ENCODE measurements at places on chromosomes 1 and 21.

- no peak for DNase-seq
Observed at GRCh38 chr1:86994061-86994460, 79.6 kb downstream of the HS2ST1 start.

DNA sequence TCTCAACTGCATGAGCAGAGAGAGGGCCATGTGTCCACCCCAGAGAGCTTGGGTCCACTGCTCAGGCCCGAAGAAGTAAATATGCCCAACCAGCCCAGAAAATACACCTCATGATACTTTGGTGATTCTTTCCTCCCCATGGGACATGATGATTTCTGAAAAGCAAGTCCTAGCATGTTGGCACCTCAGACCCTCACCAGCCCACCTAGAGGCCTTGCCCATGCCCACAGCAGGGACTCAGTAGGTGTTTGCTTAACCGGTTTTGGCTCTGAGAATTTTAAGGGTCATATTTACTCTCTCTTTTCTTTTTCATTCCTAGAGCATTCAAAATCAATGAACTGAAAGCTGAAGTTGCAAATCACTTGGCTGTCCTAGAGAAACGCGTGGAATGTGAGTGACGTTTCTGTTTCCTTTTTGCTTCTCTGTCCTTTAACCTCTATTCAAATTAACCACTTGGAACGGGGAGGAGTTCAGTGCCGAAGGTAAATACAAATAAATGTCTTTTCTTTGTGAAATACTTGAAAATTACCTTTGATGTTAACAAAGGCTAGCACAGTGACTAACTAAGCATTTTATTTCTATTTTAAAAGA is 79.7 kb downstream of the PDE9A start:
- DNase-seq, result no peak

DNA sequence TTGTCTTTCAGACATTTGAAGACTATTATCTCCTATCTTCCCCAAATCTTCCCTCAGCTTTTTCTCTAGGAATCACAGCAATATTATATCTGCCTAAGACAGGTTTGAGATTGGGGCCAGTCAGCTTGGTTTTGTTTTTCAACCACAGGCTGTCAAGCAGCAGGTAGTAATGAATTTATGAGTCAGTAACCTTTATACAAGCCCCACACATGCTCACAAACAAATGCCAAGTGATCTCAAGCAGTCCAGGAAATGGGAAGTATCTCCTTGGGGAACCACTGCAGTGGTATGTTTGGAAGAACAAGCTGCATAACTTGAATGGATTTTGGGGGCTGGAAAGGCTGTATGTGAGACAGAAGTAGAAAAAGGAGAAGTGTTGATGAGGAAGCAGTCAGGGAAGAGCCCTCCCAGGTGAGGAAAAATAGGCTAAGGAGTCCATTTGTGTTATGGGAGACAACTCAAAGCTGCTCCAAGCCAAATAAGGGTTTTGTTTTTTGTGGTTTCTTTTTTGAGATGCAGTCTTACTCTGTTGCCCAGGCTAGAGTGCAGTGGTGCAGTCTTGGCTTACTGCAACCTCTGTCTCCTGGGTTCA is 2.1 kb downstream of the DHDDS start:
- no peak for DNase-seq

- DNase-seq, result no peak
Observed at GRCh38 chr1:11682799-11683198, 1.9 kb upstream of the MAD2L2 start.

DNA sequence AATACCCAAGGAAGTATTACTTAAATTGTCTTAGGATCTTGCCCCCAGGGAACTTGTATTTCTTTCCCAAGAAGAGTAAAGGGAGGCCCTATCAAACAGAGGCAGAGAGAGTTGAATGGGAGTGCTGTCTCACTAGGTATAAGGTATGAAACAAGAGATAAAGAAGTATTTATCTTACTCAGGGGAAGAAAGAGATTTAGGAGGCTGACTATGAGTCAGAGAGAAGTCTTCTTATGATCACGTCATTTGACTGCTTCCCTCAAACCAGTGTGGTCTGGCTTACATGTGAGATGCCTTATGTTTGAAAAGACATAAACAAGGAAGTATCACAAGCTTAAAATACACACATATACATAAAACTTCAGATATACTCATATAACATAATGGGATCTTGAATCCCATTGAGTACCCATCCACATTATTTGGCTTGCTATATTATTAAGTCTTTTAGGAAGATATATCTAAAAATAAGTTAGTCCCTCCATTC is 29.6 kb downstream of the DUSP10 start:
- no peak for DNase-seq

GRCh38 chr1:170669586-170670530 is 5.9 kb downstream of the PRRX1 start:
- no peak for DNase-seq

DNA sequence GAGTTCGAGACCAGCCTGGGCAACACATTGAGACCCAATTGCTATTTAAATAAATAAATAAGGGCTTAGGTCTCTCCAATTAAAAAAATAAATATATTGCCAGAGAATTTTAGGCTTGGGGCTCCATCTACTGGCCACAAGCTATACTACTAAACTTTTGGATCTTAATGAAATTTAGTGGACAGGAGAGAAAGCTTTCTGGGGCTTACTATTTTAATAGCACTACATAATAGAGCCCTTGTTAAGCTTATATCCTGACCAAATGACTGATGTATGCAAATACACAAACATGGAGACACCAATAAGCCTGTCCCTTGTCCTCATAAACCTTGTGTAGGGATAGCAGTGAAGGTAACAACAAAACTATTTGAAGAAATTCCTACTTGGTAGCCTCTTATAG is 18.4 kb downstream of the CCT3 start:
- no peak for DNase-seq

DNA sequence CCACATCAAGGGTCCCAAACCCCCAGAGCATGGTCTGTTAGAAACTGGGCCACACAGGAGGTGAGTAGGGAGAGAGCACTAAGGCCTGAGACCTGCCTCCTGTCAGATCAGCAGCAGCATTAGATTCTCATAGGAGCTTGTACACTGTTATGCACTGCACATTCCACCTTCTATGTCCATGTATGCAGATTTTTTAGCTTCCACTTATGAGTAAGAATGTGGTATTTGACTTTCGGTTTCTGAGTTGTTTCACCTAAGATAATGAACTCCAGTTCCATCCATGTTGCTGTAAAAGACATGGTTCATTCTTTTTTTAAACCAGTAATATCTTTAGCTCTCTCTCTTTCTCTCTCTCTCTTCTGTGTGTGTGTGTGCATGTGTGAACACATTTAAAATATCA is 663 bp upstream of the GBP6 start:
- no peak for DNase-seq

GRCh38 chr1:231335663-231336602 is 1.7 kb downstream of the EXOC8 start:
- DNase-seq, result no peak

DNA sequence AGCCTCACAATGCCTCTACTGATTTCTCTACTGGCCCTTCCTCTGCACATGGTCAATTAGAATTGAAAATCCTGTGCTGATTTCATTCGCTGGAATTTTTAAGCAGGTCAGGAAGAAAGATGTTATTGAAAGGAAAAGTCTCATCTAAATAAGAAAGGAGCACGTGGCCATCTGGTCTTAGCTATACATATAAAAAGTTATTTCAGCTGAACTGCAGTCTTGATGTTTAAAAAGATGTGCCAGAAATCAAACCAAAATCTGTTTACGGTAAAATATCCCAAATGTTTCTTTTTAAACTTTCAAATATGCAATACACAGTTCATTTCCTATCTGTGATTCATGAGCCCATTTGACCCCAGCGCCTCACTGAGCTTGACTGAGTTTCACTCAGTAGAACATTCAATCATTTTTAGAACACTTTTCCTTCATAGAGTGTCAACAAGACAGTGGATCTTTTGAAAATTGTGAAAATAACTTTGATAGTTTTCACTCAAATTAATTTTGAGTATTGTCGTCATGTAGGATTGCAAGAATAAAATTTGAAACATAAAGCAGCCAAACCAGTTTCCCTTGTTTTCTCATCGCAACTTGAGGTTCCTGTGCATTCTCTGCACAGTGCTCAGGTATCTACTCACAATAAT is 293.6 kb downstream of the PTPRC start:
- DNase-seq, result no peak

- DNase-seq, result no peak
Observed at GRCh38 chr1:231041719-231042261, 1.7 kb upstream of the FAM89A start.

- DNase-seq, result no peak
Observed at GRCh38 chr1:10187026-10187334, 23.4 kb upstream of the KIF1B start.

Measured in stimulated activated CD4-positive, alpha-beta T cell treated with anti-CD3 and anti-CD28 coated beads, TNF-alpha, amount 100 ng/mL, for 24 hours (primary cell).